ENCODE measurements at places on chromosomes 11 and 22. TPM values are rescaled to one million over a fixed set of nuclear protein-coding genes. Genes with fewer than 3 reads are reported as not detected.

INS gene
- total RNA-seq, result not detected

DNA sequence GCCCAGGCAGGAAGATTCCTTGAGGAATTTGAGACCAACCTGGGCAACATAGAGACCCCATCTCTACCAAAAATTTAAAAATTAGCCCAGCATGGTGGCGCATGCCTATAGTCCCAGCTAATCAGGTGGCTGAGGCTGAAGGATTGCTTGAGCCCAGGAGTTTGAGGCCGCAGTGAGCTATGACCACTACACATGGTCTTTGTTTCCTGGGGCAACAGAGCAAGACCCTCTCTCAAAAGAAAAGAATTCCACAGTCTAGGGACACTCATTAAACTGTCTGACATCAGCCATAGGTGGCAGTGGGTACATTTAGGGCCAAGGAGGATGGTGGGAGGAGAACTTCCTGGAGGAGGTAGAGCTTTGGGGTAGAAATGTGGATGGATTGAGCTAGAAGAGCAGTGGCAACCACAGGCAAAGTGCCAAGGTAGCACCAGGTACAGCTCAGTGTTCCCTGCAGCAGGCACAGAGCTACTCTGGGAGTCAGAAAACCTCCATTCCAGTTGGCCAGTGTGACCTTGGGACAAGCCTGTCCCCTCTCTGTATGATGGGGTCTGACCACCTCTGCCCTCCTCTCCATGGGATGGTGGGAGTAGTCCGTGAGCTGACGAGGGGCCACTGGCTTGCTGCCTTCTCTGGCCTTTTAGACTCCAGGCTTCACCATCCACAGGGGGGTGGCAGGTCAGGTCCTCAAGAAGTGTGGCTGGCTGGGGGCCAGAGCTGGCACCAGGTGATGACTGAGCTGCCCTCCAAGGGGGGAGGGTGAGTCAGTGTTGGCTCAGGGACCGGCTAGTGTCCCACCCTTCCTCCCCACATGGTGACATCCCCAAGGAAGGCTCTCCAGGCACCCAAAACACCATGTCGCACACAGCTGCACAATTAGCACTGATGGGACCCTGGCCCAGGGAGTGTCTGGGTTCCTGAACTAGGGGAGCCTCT, 3.7 kb upstream of the CLCF1 start:
- peaks cover 18% of the 10 kb centered on the region for H3K4me1 ChIP-seq
- no peaks in the 10 kb centered on the region for H3K36me3 ChIP-seq
- no peak for DNase-seq
- H3K4me3 ChIP-seq, result no peak overlapping the region
- H3K27ac ChIP-seq, result no peak overlapping the region

- H3K36me3 ChIP-seq, result no peaks in the 10 kb centered on the region
- no peak overlapping the region for H3K27ac ChIP-seq
- no peaks in the 10 kb centered on the region for H3K4me1 ChIP-seq
- DNase-seq, result no peak
- H3K27me3 ChIP-seq, result no peaks in the 10 kb centered on the region
These were observed 332.7 kb downstream of the CASP12 start for GRCh38 chr11:104565583-104565961.

GRCh38 chr11:128726458-128727139, 32.7 kb downstream of the FLI1 start:
- H3K4me1 ChIP-seq, result peaks cover 96% of the 10 kb centered on the region
- H3K4me3 ChIP-seq, result peak overlapping the region; percentile 59
- no peaks in the 10 kb centered on the region for H3K27me3 ChIP-seq

All from activated CD8-positive, alpha-beta T cell treated with anti-CD3 and anti-CD28 coated beads for 36 hours (primary cell).